GM04503 (cell line): ENCODE measurements at places on chromosomes 13 and 19.

DNA sequence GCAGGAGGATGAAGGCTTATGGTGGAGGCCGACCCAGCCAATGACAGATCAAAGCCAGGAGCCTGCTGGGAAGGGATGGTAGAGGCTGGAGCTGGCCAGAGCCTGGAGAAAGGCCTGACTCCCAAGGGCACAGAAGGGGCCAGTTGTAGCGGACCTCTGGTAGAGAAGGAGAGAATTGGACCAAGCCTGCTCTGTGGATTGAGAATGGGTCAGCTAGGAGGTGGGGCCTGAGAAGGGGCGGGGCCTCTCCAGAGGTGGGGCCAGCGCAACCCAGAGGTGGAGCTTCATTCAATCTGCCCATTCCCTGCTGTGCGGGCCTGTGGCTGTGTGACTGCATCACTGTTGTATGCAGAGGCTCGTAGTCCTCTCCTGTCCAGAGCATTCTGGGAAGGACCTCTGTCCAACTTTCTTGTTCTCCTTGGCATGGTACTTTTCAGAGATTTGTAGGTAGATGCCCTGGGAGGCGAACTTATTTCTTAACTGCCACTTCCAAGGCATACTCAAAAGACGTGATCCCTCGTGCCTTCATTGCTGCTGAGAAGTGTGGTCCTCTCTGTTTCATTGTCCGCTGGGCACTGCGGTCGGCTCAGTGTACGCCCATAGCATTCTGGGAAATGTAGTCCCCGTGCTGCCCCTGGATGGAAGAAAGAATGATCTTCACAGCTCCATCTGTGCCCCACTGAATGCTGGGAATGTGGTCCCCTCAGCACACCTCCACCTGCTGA, 6.7 kb downstream of the GRIN2D start:
- no peak for DNase-seq

- DNase-seq: no peak
Measured at GRCh38 chr19:34828156-34828555, 55.1 kb upstream of the ZNF599 start.

DNA sequence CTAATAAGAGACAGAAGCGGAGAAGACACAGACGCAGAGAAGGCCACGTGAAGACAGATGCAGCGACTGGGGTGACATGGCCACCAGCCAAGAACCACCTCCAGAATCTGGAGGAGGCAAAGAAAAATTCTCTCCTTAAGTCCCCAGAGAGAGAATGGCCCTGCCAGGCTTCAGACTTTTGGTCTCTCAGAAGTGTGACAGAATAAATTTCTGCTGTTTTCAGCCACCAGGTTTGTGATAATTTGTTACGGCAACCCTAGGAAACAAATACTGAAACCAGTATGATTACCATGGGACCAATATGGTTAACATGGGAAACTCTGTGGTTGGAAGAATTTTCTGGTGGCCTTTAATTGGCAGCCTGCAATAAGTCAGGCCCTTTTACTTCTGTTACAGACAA, 63.9 kb upstream of the DOCK9 start:
- no peak for DNase-seq

GRCh38 chr13:112895521-112896465, 73.2 kb upstream of the MCF2L start:
- DNase-seq: no peak

DNA sequence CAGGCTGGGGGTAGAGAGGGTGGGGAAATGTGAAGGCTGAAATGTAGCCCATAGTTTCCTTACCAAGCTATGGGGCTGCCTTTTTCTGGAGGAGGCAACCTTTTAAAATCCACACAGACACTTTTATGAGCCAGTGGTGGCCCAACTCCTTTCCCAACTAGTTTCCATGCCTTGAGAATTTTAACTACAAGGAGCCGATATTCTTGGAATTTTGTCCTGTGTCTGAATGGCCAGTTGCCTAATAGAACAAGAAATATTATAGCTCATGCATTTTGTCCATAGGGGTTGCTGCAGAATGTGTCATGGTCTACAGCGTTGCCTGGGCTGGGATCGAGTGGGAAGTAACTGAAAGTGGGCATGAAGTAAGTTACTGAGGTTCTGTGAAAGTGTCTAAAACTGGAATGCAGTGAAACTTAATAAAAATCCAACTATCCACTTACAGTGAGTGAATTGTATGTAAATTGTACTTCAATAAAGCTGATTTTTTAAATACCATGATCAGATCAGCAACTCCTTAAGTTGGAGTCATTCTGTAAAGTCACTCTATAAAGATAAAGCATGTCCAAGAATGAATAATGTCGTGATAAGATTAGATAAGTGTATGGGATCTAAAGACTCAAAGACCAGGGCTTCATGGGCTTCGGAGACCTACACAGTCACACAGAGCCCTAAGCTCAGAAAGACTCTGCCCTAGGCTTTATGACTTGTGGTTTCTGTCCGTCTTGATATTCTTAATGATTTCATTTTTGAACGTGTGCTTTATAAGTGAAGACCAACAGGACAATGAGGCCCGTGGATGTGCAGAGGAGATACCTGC, 122.6 kb upstream of the FNDC3A start:
- DNase-seq: no peak

DNA sequence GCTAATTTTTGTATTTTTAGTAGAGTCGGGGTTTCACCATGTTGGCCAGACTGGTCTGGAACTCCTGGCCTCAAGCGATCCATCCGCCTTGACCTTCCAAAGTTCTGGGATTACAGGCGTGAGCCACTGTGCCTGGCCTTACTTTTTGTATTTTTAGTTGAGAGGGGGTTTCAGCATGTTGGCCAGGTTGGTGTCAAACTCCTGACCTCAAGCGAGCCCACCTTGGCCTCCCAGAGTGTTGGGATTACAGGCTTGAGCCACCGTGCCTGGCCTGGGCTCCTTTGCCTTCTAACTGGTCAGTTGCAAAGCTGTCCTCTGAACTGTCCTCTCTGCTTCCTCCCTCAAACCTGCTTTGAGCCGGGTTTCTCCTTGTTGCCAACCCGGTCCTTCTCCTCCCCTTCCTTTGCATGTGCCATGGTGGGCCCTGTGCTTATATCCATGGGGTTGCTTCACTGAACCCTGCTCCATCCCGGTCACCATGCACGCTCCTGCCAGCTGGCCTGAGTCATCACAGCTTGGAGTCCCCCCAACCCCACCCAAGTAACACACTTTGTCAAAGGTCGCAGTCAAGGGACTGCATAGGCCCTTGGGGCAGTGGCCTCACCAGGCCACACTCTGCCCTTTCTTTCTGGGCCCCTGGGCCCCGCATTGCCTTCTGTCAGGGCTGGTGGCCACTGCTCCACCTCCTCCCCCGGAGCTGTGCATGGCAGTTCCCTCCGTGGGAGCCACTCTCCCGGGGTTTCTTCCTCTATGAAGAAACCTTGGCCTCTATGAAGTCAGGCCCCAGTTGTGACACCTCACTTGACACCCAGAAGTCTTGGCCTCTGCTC, 21.2 kb downstream of the WTIP start:
- no peak for DNase-seq

DNA sequence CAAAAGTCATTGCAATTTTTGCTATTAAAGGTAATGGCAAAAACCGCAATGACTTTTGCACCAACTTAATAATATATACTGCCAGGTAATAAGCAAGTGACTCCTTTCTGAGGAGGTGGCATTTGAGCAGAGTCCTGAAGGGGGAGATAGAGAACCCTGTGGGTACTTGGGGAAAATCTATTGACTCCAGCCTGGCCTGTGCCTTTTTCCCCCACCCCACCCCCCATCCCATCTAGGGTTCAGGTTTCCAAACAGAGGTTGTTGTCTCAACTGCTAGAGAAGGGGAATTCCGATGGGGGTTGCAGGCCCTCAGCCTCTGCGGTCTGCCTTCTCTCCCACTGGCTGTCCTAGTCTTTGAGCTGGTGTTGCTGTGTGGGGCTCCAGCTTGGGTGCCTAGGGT, 11.5 kb downstream of the S1PR2 start:
- no peak for DNase-seq

DNA sequence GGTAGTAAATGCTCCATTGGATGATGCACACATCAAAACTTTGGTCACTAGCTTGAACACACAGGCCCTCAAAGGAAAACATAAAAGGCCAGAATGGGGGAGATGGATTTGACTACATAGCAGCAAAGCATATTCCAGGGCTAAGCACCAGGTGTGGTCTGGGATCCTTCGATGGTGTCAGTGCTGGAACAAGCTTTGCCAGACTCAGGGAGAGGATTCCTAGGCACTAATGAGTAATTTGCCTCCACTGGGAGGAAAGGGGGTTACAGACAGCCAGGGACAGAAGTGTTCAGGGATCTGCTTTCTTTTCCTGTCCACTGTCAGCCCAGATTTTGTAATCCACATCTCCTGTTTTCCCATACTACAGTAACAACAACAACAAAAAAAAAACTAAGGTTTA, 157.2 kb upstream of the OBI1 start:
- DNase-seq: no peak

DNA sequence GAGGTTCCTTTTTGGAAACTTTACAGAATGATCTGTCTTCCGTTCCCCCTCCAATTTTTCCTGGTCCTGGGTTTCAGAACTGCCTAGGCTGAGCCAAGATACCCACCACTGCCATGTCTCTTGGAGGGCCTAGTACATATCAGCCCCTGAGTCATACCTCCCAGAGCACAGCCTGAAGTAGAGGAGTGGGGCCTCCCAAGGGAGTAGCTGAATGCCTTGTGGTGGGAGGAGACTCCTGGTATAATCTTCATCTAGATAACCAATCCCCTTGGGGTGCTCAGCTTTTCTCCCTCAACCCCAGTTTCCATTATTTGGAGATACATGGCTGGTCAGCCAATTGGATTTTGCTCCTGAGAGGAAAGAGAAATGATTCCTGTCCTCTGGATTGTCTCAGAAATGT, 30.3 kb downstream of the ZNF763 start:
- DNase-seq: no peak

DNA sequence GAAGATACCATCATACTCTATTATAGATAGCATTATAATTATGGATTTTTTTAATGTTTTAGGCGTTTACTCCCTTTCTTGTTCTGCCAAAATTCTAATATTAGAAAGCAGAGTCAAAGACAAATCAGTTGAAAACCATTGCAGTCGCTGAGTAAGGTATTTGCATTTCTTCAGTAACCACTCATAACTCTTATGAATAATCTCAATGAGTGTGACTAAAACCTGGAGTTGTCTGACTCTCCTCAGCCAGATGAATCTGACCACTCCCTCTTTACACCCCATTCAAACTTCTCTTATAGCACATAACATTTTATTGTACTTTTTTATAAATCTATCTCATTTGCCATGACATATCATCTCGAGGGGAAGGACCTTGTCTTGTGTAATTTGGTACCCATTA, 1006.5 kb downstream of the DIAPH3 start:
- no peak for DNase-seq

GRCh38 chr13:27822873-27823311, 30.6 kb downstream of the GSX1 start:
- DNase-seq: no peak

- DNase-seq: no peak
Measured at GRCh38 chr13:89163096-89163495, 1491.9 kb downstream of the SLITRK5 start.

- no peak for DNase-seq
Measured at GRCh38 chr13:40316301-40316700, 350.1 kb downstream of the FOXO1 start.

DNA sequence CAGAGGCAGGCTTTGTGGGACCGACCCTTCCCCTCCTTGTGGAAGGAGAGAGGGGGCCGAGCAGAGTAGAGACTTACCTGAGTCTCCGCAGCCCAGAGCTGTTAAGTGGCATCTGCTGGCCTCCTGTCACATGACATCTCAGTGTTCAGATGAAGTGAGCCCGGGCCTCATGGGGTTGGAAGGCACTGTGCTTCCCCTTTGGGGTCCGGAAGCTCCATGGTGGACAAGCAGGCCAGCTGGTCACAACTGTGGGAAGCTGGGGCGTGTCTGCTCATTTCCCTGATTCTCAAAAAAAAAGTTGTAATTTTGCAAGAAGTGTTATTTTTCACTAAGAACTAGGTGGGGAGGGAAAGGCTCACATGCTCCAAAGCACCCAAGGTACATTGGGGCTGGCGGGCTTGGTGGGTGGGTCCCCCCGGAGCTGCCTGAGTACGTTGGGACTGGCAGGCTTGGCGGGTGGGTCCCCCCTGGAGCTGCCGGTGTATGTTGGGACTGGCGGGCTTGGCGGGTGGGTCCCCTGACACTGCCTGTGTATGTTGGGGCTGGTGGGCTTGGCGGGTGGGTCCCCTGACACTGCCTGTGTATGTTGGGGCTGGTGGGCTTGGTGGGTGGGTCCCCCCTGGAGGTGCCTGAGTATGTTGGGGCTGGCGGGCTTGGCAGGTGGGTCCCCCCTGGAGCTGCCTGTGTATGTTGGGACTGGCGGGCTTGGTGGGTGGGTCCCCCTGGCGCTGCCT, 18.2 kb upstream of the DCUN1D2 start:
- no peak for DNase-seq

- DNase-seq: no peak
Measured at GRCh38 chr19:17829855-17830566, 8.7 kb upstream of the INSL3 start.

- no peak for DNase-seq
Measured at GRCh38 chr13:35887115-35887666, 244.0 kb downstream of the DCLK1 start.

DNA sequence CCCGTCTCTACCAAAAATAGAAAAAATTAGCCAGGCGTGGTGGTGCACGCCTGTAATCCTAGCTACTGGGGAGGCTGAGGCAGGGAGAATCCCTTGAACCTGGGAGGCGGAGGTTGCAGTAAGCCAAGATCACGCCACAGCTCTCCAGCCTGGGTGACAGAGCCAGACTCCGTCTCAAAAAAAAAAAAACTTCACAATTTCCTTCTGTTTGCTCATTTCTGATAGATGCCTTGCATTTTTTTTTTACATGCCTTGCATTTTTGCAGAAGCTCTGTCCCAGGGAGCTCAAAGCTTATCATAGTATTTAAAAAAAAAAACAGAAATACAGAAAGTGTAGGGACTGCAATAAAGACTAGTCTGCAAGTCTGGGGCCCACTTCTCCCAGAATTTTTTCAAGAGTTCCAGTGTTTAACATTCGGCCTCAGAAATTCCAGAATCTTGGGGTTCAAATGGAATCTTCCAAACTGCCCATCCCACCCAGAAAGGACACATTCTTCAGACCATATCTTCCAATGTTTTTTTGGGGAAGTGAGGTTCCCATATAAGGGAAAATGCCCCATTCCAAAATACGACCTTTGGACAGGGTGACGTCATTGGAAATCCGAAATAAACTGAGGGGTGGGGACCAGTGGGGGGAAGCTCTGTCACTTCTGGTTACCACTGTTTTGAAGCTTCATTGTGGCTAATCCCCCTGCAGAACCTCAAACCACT, 17.2 kb upstream of the RAB8A start:
- DNase-seq: no peak

GRCh38 chr13:110136660-110137585, 170.0 kb downstream of the COL4A1 start:
- no peak for DNase-seq

DNA sequence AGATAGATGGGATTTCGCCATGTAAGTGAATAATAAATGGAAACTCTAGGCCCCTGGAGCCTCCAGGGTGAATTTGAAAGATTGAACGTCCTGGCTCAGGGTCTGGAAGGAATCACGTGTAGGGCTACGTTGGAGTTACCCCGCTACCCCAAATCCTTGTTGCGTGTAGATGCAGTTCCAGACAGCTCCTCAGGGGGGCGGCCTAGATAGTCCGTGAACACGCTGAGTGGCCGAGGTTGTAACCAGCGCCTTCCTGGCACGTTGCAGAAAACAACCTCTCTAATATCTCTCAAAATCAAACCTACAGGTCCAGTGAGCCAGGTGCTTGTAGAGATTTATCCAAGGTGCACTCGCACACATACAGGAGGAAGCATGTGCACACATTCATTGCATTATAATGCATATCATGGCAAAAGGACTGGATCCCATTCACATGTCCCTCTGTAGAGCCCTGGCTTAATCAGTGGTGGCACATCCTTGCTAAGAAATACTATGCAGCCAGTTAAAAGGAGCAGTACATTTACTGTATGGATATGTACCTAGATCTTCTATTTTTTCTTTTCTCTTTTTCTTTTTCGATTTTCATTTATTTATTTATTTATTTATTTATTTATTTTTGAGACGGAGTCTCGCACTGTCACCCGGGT, 2.5 kb upstream of the KEAP1 start:
- DNase-seq: no peak
